ENCODE measurements at places on chromosomes 7 and 10.
A peak's percentile ranks its signal among the peaks of the same experiment; 100 is the strongest.

DNA sequence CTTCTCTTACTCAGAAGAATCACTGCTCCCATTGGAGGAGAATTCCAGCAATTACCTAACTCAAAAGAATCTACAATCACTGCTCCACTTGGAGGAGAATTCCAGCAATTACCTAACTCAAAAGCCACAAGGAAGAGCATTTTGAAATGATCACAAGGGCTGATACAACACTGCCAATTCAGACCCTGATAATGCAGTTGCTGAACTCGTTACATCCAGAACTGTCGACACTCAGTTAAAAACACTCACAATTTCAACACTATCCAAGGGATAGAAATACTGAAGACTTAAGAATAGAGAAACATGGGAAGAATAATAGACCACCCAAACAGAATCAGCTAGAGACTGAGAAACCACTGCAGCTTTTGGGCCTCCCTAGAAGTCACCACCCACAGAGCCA lies 27.8 kb downstream of the AFAP1L2 start:
- DNase-seq: no peak

- DNase-seq: no peak
Observed at GRCh38 chr7:28126410-28127041, 54.1 kb downstream of the JAZF1 start.

DNA sequence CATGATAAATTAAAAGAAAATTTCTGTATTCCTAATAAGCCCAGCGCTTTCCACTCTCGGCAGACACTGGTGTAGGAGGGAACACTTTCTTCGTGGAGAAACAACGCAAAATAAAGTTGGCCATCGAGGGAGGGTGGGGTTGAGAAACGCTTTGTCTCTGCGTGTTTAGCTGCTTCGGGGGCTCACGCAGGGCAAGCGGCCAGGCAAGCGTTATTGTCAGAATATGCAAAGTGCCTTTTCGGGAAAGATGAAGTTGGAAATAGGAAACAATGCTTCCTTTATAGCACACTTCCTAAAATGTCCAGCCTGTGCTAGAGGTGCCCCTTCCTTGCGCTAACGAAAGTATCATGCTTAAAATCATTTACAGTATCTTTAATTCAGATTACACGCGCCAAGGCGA lies 1.9 kb upstream of the EBF3 start:
- DNase-seq: no peak

DNA sequence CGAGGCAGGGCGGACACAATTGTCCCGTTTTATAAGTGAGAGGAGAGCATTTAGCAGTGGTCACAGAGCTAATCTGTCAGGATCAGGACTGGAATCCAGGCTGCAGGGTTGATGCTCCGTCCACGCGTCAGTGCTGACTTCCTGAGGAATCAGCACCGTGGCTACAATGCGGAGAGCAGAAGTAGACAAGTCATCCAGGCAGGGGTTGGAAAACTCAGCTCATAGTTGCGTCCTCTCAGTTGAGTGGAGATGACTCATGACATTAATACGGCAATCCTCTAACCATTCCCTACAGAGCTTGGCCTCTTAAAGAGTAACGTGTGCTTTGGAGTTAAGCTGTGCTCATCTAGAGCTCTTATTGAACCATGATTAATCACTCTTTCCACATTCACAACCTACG lies 17.1 kb upstream of the HTR5A start:
- DNase-seq: no peak

DNA sequence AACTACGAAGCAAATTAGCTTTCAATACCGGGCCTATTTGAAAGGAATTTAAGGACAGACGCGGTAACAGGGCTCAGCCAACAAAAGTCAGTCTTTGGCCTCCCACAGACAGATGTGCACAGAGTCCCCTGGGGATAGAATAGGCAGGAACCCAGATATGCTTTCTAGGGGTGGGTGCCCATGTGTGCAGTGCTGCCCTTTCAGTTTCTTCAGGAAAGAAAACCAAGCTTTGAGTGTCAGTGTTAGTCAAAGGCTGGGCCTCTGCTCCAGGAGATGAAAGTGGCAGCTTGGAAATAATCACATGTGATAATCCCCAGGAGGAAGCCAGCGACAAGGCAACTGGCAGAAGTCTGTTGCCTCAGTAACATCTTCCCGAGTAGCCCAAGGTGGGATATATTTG lies 43.8 kb upstream of the CSTF2T start:
- DNase-seq: peak; percentile 25

- no peak for DNase-seq
Observed at GRCh38 chr10:628386-629045, 61.0 kb downstream of the DIP2C start.

DNA sequence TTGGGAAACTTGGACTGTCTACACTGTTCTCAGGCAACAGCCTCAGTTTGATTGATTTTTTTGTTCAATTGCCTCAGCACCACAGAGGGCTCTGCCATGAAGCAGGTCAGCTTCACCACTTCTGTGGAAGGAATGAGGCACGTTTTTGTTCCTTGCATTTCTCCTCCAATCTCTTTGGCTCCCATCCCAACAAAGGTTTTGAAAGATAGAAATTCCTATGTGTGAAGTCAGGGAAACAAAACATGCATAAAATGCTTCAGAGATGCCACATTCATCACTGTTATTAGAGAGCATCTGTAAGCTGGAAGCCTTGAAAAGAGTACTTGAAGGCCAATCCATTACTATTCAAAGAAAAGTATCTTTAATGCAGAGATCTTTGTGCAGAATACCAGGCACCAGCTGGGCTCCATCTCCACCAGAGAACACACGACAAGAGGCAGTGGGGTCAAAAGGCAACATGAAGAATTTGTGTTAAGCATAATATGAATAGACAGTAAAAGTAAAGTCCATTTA lies 249.1 kb upstream of the LYZL1 start:
- peak; percentile 98 for DNase-seq

GRCh38 chr10:31745612-31746376 lies 182.8 kb downstream of the ARHGAP12 start:
- DNase-seq: peak; percentile 98

DNA sequence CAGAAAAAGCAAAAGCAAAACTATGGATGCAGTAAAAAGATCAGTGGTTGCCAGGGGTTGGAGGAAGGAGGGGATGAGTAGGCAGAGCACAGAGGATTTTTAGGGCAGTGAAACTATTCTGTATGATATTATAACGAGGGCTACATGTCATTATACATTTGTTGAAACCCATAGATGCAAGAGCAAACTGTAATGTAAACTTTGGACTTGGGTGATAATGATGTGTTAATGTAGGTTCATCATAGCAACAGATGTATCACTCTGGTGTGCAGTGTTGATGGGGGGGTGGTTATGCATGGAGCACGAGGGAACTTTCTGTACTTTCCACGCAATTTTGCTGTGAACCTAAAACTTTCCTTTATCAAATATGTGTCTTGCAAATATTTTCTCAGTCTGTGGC lies 23.2 kb downstream of the SLK start:
- no peak for DNase-seq

DNA sequence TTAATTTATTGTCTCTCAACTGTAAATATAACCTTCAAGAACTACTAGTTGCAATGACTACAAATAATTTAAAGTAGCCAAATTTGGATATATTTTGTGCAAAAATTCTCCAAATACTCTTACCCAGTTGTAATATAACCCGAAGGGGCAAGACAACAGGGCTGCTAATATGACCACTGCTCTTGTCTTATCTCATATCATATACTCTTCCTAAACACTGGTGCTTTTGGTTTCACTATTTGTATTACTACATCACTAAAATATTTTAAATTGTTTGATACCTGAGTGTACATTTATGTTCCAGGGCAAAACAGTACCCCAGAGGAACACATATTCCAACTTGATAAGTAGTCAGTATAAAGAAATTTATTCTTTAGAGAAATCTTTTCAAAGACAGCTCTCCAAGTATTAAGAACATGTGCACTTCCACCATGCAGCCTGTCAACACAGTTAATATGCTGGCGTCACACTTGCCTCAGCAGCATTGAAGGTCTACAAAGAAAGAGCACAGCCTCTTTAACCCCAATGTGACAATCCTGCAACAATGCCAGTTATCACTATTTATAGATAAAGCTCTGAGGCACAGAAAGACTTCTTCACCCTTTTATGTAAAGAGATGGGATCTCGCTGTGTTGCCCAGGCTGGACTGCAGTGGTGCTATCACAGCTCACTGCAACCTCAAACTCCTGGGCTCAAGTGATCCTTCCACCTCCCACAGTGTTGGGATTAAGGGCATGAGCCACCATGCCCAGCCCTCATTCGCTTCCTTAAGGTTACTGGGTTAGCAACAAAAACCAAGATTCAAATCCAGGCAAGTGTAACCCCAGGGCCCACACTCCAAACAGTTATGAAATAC lies 37.8 kb downstream of the RHEB start:
- no peak for DNase-seq

DNA sequence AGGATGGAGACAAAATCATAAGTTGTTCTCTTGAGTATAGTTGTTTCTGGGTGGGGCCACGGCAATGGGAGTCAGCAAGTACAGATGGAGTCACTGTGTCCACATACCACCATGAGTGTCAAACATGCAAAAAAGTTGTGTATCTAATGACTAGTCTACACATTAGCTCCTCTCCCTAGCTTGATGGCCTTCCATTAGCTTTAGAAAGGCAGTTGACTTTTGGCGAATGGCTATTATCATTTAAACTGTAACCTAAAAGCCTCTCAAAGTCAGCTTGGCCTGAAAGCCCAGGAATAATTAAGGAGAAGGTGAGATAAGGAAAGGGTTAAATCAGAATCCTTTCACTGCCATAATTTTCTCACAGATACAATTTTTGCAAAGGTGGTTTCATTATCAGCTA lies 95.5 kb upstream of the MEOX2 start:
- no peak for DNase-seq

DNA sequence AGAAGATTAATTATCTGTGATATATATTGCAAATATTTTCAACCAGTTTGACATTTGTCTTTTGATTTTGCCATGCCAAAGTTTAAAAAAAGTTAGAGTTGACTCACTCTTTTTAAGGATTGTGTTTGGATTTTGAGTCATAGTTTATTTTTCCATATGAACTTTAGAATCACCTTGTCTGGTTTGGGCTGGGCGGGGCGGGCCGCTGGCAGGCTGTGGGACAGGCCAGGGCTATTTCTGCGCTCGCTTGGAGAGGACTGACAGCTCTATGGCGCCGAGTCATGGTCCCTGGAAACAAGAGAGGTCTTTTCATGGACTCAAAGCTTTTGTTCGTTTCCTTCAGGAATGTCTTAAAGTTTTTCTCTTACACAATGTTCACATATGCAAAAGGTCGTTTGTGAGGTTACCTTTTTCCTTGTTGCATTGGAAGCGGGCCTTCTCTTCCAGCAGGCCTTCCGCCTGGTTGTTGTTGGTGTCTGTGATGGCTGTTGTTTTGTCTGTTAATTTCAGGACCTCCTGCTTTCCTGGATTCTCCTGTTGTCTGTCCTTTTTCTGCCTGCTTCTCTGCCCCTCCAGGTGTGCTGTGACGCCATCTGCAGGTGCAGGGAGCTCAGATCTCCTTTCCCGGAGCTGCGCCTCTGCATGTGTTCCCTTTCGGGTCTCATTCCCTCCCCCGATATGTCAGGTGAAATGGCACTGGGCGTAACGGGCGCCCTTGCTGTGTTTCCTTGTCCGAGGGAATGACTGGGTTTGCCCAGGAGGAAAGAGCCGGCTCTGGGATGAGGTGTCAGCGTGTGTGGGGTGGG lies 53.8 kb downstream of the INPP5A start:
- DNase-seq: peak; percentile 65

DNA sequence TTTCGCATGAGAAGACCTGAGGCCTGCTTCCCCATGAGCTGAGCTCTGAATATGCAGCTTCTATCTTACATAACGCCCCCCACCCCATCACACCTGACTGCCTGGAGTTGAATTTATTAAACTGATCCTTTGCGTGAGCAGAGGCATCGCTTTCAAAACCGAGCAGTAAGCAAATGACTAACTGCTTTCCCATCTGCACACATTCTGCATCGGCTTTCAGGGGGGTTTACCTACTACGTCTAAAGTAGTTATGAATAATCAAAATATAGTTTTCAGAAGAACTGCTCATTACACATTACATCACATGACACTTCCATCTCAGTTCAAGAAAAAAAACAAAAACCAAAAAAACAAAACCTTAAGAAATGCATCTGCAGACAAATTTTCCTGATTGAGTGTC lies 54.7 kb upstream of the EGR2 start:
- no peak for DNase-seq

- DNase-seq: peak; percentile 78
Observed at GRCh38 chr7:79452032-79452494, 1.4 kb downstream of the MAGI2 start.

- no peak for DNase-seq
Observed at GRCh38 chr7:29924006-29924405, 65.6 kb downstream of the SCRN1 start.

DNA sequence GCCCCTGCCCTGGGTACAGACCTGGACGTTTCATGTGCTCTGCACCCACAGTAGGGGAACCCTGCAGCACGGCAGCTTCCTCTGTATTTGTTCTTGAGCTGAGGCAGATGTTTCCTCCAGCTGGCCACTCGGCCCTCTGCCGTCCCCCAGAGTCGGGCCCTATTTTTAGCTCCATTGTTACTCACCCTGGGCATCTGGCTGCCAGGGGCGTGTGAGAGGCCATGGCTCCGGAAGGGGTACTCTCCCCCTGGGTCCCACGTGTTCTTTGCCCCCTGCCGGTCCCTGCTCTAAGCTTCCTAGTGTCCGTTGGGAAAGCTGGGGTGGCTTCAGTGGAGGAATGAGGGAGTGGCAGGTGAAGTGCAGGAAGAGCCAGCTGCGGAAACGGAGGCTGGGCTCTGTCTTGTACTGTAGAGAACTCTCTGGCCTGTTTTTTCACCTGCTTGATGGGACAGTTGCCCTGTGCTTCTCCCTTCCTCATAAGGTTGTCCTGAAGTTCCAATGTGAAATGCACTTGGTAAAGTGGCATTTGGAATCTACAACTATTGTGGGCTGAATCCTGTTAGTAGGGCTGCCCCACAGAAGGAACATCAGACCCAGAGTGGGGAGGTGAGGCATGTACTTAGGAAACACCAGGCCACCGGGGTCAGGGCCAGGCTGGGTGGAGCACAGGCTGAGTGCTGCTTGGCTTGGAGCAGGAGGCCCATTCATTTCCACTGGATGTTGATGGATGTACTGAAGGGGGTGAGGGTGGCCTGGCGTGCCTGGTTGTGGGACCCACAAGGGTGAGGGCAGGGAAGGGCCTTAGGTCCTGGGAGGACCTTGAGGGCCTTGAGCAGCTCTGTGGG lies 30.6 kb downstream of the PALD1 start:
- DNase-seq: no peak

- DNase-seq: no peak
Observed at GRCh38 chr7:73565675-73566340, 8.3 kb upstream of the BCL7B start.

DNA sequence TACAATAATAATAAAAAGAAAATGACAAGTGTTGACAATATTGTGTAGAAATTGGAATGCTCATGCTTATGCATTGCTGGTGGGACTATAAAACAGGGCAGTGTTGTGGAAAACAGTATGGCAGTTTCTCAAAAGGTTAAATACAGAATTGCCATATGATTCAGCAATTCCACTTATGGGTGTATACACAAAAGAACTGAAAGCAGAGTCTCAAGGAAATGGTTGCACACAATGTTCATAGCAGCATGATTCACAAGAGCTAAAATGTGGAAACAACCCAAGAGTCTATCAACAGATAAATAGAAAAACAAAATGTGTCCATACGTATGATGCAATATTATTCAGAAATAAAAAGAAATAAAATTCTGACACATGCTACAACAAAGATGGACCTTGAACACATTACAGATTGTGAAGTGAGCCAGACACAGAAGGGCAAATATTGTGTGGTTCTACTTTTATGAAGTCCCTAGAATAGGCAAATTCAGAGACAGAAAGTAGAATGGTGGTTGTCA lies 64.8 kb upstream of the GRM8 start:
- no peak for DNase-seq
